ENCODE measurements at places on chromosomes 6 and 20.

DNA sequence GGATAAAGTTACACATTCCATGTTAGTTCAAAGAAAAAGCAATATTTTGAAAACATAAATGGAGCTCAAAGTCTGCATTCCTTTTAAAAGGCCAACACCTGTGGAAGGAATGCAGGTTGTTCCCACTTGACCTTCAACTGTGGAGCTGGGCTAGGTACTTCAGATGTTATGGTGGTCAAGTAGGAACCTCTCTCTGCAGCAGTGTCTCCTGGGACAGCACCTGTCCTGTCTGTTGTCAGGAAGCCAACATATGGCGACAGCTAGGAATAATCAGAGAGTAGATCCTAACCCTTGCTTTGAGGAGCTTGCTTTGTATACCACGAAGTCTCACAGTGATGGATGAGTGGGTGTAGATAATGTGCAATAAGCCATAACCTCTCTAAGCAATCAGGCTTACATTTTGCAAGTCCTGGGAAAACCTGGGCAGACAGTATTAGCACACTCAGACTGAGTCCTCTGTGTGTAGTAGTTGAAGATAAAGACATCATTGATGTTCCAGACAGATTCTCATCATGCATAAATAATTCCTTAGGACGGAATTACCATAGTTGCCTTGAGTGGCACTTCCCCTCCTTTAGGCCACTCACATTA lies 347.5 kb downstream of the PRL start:
- DNase-seq, result no peak

- DNase-seq, result no peak
These were observed 55.8 kb downstream of the CDH4 start for GRCh38 chr20:61307686-61308476.

DNA sequence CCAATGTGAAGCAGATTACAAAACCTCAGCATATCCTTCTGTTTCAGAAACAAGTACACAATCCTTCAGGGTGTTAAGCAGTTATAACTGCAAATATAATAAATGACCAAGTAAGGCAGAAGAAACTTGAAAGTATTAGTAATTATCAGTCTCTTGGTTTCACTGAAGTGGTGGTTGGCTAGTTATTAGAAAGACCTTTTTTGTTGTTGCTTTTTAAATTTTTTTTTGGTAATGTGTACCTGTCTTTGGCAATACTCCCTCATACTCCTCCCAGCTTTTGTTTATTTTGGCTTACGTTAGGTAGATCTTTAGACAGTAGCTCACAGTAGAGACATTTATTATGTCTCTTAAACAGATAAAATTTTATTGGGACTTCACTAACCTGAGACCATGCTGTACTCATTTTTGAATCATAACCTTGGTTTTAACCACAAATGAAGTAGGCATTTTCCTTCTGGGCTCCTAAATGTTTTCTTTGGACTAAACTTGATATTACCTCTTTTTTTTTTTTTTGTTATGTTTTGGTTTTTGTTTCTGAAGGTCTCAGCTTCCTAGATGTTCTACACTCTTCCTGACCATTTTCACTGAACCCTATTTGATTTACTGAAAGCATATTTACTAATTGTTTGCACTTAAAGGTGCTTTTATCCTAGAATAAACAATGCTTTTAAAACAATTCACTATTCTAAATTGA lies 6.4 kb downstream of the CD2AP start:
- DNase-seq, result no peak

DNA sequence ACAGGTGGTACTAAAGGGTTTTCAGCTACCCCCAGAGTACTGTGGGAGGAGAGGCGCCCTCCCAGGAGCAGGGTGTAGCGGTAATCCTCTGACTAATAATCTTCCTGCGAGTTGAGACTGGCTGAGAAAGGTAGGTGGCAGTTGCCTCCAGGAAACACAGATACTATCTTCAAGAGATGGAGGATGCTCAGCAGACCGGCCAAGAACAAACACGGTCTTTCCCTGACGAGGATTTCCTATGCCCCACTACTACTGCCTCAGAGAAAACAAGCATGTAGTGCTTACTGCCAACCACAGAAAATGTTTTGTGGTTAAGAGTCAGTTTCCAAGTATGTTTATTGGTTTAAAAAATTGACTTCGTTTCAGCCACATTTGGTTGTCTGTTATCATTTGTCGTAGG lies 26.8 kb downstream of the C6orf89 start:
- DNase-seq, result peak; percentile 39

GRCh38 chr20:50522053-50522674 lies 12.0 kb downstream of the PTPN1 start:
- DNase-seq, result no peak

GRCh38 chr6:168877821-168878282 lies 375.8 kb downstream of the THBS2 start:
- no peak for DNase-seq

- peak; percentile 9 for DNase-seq
These were observed 459.8 kb upstream of the RUNX2 start for GRCh38 chr6:44868335-44868668.

DNA sequence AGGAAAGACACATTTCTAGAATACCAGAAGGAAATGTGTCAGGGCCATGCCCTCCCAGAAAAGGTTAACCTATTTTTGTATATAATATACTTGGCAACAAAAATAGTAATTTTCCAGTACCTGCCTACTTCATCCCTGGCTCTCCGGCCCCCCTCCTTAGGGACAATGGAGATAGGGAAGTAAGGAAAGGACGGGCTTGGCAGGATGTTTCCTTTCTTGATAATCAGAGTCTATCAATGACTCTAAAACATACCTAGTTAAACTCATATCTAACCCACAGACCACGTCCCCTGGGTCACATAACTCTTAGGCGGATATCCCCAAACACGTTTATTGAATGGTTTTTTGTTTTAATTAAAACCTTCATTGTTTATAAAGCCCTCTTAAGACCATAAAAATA lies 11.8 kb downstream of the UQCC2 start:
- no peak for DNase-seq

DNA sequence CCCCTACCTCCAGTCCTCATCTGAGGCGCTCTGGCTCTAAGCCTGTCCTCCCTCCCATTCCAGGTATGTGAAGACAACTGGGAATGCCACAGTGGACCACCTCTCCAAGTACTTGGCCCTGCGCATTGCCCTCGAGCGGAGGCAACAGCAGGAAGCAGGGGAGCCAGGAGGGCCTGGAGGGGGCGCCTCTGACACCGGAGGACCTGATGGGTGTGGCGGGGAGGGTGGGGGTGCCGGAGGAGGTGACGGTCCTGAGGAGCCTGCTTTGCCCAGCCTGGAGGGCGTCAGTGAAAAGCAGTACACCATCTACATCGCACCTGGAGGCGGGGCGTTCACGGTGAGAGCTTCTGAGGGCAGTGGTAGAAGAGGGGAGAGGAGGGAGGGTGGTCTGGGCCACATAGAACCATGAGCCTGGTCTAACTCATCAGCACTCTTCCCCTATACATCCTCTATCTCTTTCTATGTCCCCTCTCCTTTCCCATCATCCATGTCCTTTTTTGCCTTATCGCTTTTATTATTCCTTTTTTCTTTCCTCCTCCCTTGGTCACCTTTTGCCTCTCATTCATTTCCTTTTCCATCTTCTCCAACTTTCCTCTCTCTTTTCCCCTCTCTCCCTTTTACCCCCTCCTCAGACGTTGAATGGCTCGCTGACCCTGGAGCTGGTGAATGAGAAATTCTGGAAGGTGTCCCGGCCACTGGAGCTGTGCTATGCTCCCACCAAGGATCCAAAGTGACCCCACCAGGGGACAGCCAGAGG lies 3.5 kb downstream of the RING1 start:
- DNase-seq, result no peak

- DNase-seq, result no peak
These were observed 783.7 kb downstream of the FRK start for GRCh38 chr6:115276881-115277565.

GRCh38 chr6:3128356-3129108 lies 10.0 kb downstream of the BPHL start:
- no peak for DNase-seq

DNA sequence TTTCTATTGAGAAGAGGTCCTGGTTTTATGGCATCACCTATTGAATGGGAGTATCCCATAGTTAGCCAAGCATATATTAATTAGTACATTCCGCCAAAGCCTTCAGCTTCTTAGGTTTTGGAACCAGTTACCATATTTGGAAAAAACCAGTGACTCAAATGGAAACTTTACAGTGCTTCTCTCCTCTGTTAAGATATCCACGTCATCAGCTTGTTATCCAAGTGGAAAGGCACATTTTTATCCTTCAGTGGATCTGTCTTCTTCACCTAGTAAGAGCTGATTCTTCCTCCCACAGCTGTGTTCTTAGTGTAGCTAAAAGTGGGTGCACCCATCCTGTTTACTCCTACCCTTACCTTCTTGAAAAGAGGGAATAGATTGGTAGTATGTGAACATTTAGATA lies 34.5 kb downstream of the TPD52L1 start:
- no peak for DNase-seq

GRCh38 chr6:130927305-130927704 lies 100.1 kb downstream of the SMLR1 start:
- DNase-seq, result no peak

GRCh38 chr6:110529907-110530306 lies 53.5 kb upstream of the SLC22A16 start:
- no peak for DNase-seq

DNA sequence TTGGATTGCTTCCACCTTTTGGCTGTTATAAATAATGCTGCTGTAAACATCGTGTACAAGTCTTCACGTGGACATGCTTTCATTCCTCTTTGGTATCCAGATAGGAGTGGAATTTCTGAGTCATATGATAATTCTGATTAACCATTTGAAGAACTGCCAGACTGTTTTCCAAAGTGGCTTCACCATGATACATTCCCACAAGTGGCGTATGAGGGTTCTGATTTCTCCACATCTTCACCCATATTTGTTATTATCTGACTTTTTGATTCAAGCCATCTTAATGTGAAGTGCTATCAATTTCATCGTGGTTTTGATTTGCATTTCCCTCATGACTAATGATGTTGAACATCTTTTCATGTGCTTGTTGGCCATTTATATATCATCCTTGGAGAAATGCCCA lies 2.9 kb upstream of the SNRPB start:
- no peak for DNase-seq

DNA sequence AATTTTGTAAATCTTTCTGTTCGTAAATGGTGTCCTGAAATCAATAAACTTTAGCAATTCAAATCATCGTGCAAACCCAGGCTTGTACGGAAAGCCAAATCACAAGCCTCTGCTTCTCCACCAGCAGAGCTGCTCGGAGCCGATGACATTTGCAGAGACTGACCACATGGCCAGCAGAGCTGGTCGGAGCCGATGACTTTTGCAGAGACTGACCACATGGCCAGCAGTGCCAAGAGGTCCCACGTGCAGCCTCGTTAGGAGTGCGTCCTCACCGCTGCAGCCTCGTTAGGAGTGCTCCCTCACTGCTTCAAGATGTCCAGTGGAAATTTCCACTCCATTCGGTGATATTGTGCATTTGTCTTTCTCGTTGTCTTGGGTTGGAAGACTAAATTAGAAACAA lies 28.5 kb downstream of the SMOC2 start:
- DNase-seq, result no peak

- DNase-seq, result no peak
These were observed 114.5 kb downstream of the RNF144B start for GRCh38 chr6:18501663-18502013.

- peak; percentile 35 for DNase-seq
These were observed 94.8 kb downstream of the BTBD3 start for GRCh38 chr20:12012241-12013222.

- peak; percentile 50 for DNase-seq
These were observed 3.1 kb upstream of the ULBP2 start for GRCh38 chr6:149938571-149939355.

GRCh38 chr6:4301871-4302270 lies 166.5 kb upstream of the ECI2 start:
- DNase-seq, result no peak

DNA sequence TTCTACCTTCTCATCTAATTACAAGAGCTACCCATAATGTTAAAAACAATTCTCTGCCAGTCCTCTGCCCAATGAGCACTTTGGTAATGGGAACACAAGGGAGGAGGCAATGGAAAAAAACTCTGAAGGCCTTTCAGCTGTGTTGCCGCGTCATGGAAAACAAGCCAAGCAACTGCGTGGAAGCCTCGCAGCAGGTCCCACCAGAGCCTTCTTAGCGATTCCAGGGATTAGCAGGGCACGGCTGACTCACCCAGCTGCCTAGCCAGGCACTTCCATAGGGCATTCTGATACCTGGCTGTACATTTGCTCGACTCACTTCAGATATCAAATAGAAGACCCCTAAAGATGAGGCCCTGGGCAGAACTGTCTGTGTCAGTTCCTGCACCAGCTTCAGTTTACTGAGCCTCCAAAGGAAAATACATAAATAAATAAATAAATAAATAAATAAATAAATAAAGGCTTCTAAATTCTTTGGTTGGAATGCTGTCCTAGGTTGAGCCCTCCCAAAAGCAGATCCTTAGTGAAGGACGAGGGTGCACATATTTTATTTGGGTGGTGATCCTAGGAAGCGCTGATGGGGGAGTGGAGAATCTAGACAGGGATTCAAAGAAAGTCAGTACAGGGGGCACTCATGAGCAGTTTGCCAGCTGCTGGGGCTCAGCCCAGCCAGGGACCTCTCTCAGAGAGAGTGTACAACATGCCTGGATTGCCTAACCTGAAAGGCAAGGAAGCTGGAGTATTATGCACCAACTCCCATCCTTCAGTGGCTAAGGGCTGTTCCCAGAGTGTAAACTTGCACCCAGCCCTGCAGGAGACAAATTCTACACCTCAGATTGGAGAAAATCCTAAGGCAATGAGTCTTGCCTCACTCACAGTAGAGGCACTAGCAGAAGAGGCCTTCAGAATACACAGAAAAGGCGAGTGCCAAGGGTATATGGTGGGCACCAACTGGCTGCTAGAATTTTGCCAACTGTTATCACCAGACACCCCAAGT lies 18.2 kb downstream of the SNAP25 start:
- DNase-seq, result no peak

DNA sequence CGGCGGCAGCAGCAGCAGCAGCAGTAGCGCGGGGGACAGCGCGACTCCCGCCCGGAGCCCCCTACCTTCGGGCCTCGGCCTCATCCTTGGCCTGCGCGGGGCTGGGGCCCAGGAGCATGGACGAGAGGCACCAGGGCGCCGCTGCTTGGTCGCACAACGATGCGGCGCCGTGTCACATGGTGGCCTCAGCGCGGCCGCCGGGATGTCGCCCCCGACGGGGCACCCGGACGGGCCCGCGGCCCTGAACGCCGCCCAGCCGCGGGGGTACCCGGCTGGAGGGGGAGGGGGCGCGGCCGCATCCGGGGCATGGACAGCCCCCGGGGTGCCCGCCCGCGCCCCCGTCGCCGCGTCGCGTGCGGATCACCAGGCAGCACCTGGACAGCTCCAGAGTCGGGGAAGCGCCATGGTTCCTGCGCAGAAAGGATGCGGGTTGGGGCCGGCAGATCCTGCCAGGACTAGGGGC lies 57.1 kb downstream of the CDH22 start:
- no peak for DNase-seq

DNA sequence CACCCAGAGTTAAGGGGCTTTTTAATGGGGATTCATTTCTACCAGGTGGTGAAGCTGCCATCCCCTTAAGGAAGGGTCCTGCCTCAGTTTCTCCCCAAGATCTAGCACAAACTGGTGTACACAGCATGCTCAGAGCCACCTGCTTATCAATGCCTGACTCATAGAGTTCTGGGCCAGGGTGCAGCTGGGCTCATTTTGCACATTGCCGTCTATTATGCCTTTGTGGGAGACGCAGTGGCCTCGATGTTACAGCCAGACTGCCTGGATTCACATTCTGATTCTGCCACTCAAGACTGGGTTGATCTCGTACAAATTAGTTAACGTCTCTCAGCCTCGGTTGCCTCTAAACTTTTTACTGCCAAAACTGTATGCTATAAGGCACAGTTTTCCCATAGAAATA lies 365.7 kb downstream of the ZFAND3 start:
- DNase-seq, result no peak

Measured in GM12891 (cell line).